ENCODE measurements at places on chromosomes 1 and 21. TPM values are rescaled to one million over a fixed set of nuclear protein-coding genes. Genes with fewer than 3 reads are reported as not detected.

LCE3D gene
- not detected for total RNA-seq

CCDC27 gene
- not detected for total RNA-seq

SPRR1A gene
- total RNA-seq = not detected

FNDC5 gene
- 1.4 TPM for total RNA-seq

TP53BP2 gene
- total RNA-seq = 40.6 TPM

VTCN1 gene
- not detected for total RNA-seq

ARHGEF16 gene
- 0.66 TPM for total RNA-seq

OR2T33 gene
- not detected for total RNA-seq

GBP4 gene
- total RNA-seq = 0.66 TPM

HHAT gene
- total RNA-seq = 11.4 TPM

HES3 gene
- not detected for total RNA-seq

THEM5 gene
- total RNA-seq = not detected

RNU5D-1 gene
- total RNA-seq = not detected

EPHA2 gene
- 76.8 TPM for total RNA-seq

SLC45A1 gene
- total RNA-seq = 5.6 TPM

KCNT2 gene
- 6.6 TPM for total RNA-seq

KCNJ10 gene
- not detected for total RNA-seq

IL24 gene
- total RNA-seq = not detected

KCNE1 gene
- total RNA-seq = 0.36 TPM

Measured in smooth muscle cell of the pulmonary artery (primary cell).